ENCODE measurements at places on chromosomes 7 and 10.

GRCh38 chr7:73971322-73971703 is 56.7 kb upstream of the ELN start:
- DNase-seq = no peak

GRCh38 chr10:14608381-14609001 is 166.2 kb downstream of the FAM107B start:
- DNase-seq = no peak

GRCh38 chr10:17343118-17343517 is 111.3 kb downstream of the ST8SIA6 start:
- no peak for DNase-seq

- no peak for DNase-seq
These were observed 293.9 kb downstream of the TNS3 start for GRCh38 chr7:47288060-47288459.

GRCh38 chr7:105131033-105131656 is 117.1 kb downstream of the KMT2E start:
- no peak for DNase-seq

DNA sequence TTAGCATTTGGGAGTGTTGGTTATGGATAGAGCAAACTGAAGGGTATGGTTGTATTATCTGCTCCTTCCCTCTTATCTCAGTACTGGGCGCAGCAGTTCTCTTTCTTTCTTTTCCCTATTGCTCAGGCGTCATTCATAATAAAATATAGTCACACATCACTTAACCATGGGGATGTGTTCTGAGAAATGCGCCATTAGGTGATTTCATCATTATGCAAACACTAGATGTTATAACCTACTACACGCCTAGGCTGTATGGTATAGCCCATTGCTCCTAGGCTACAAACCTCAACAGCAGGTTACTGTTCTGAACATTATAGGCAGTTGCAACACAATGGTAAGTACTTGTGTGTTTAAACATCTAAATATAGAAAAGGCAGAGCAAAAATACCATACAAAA is 401.7 kb downstream of the EXOC4 start:
- no peak for DNase-seq

- no peak for DNase-seq
These were observed 123.8 kb upstream of the PDSS1 start for GRCh38 chr10:26573674-26574073.

DNA sequence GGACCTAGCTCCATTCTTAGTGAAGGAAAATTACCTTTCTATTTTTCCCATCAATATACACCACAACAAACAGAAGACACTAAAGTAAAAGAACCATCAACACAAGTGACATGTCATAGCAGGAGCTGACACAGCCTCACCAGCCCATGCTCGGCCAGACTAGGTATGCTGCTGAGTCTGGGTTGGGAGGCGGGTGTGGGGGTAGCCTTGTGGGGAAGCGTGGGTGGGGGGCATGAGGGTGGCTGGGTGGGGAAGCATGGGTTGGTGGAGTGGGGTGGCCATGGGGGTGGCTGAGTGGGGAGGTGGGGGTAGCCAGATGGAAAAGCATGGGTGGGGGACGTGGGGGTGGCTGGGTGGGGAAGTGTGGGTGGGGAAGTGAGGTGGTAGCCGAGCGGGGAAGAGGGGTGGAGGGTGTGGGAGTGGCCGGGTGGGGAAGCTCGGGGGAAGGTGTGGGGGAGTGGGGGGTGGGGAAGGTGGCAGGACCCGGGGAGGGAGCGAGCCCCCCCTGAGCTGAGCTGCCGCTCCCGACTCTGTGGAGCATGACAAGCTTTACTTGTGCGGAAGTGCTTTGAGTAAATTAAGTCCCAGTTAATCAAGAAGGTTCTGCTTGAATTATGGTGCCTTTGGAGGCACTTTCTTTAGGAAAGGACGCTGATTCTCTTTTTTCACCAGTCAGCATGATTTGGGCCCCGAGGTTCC is 294.6 kb upstream of the ZNF32 start:
- no peak for DNase-seq

DNA sequence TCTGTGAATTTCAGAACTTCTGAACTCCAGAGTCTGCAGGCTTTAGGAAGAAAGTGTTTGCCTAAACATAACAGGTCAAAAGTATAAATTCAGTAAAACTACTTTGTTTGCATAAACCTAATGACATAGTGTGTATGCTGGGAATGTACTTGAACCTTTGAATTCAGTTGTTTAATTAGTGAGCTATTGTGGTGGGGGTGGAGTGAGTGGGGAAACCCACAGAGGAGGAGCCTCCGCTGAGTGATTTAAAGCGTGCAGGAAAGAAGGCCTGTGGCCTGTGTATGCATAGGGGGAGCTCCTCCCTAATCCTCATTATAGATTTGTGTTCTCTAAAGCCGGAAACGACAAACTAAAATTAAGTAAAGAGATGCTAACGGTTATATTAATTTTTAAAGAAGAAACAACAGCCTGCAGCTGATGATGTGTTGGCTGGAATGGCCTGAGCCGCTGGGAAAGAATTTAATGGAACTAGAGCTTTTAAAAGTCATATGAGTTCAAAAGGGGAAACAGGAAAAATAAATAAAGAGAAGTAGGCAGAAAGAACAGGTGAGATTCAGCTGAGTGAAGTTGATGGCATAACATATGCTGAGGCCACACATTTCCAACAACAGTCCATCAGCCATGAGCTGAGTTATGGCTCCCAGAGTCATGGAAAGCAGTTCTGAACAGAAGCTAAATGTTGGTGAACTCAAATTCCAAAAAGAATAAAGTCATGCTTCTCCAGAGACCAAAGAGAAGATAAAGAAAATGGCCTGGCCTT is 595.0 kb downstream of the GRM8 start:
- no peak for DNase-seq

DNA sequence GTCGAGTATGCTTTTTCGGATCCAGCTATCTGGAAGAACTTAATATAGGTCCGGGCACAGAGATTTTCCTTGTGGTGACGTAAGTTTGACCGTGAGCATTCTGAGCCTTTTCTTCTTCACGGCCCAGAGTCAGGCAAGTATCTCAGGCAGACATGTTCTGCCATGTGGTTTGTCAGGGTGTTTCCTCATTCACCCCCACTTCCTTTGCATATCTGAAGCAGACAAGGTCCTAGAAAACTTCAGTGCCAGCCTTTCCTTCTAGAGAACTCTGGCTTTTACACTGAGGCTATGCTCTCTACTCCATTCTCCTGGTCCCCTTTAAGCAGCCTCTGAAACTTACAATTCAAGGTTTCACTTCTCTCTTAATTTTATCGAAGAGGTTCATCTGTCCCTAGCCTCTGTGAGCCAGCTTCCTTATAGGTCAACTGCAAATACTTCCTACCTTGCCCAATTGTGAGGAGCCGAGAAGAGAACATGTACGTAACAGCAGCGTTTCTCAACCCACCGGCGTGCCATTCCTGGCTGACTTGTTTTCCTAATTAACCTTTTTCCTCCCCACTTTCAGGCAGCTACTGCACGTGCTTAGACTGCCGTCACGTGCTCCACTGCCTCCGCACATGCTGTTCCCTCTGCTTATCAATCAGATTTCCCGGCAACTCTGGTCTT is 47.3 kb downstream of the CDCA7L start:
- no peak for DNase-seq

DNA sequence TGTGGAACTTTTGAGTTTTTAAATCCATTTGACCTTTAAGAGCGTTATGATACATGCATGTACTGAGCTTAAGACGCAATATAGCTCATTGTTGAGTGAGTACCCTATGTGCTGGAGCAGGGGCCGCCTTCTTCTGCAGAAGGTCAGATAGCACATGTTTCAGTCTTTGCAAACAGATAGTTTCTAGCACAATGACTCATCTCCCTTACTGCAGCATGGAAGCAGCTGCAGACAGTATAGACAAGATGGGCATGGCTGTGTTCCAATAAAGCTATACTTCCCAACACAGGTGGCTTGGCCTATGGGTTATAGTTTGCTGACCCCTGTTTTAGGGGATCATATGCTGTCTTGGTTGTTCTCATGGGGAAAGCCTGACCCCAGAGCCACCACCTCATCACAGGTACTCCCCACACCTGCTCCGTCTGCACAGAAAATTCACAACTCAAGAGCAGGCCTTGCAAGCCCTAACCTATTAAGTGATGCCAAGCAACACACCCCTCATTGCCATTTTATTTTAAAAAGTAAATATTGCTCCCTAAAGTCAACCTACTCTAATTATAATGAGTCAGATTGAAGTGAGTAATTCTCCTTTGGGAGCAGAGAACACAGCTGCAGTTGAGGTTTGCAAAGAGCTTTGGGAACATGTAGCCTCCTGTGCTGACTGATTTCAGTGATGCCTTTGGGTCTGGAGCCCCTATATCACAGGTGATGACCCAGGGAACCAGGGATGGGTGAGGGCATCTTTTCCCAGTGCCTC is 330.1 kb downstream of the PAXIP1 start:
- DNase-seq = peak; percentile 26

- DNase-seq = no peak
These were observed 14.6 kb upstream of the PWWP2B start for GRCh38 chr10:132382231-132382922.

DNA sequence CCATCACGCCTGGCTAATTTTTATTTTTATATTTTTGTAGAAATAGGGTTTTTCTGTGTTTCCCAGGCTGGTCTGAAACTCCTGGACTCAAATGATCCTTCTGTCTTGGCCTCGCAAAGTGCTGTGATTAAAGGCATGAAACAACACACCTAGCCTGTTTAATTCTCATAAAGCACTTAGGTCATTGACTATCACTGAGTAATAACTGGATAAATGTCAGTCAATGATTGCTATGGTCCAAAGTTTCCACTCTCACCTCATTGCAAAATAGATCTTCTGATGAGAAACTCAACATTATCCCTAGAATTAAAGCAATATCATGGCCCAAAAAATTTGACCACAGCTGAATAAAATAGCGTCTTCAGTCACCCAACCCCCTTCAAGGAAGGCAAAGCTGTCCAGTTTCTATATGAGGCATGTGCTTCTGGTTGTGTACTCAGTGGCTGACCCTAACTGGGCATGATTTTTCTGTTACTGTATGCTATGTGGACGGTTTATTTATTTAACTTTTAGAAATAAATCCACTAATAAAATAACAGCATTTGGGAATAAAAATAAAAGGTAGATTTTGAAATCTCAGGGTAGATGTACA is 86.5 kb upstream of the LRRN3 start:
- no peak for DNase-seq

GRCh38 chr7:44911911-44912310 is 26.6 kb upstream of the PURB start:
- DNase-seq = no peak

- DNase-seq = no peak
These were observed 73.2 kb upstream of the ST8SIA6 start for GRCh38 chr10:17527514-17528146.

DNA sequence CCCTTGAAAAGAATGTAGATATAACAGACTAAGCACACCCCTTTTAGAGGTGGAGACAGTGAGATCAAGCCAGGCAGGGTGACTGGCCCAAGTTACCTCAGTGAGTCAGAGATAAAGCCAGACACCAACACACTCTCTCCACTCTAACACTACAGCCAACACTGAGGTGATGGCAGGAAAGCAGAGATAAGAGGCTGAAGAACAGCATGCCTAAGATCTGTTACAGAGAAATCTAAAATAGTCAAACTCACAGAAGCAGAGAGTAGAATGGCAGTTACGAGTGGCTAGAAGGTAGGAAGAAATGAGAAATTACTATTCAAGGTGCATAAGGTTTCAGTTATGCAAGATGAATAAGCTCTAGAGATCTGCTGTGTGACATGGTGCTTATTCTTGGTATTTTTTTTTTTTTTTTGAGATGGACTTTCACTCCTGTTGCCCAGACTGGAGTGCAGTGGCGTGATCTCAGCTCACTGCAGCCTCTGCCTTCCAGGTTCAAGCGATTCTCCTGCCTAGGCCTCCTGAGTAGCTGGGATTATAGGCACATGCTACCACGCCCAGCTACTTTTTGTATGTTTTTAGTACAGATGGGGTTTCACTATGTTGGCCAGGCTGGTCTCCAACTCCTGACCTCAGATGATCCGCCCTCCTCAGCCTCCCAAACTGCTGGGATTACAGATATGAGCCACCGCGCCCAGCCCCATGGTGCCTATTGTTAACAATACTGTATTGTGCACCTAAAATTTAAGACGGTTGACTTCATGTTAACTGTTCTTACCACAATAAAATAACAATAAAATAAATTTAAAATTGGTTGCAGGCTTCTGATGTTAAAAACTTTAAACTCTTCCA is 28.7 kb downstream of the ICA1 start:
- no peak for DNase-seq

GRCh38 chr10:75632805-75633462 is 201.5 kb downstream of the LRMDA start:
- no peak for DNase-seq

- DNase-seq = no peak
These were observed 57.8 kb downstream of the INPP5F start for GRCh38 chr10:119783665-119784027.

GRCh38 chr7:55078465-55079372 is 59.9 kb downstream of the EGFR start:
- DNase-seq = no peak

DNA sequence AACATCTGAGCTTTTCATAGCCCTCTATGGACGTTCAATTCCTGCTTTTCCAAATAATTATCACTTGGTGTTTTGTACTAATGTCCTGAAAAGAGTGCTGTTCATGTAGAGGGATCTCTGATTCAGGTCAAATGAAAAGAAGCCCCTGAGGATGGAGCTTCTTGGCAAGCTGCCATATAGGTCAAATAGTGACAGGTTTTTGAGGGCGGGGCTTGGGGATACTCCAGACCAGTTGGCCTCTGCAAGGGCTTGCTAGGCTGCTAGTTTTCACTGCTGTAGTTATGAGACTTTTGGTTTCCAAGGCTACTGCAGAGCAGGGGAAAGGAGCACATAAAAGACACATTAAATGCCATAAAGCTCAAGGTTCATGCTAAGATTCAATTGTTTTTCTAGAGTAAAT is 257.2 kb upstream of the CACNA2D1 start:
- DNase-seq = peak; percentile 36

- no peak for DNase-seq
These were observed 335.2 kb upstream of the ZNF32 start for GRCh38 chr10:43983856-43984271.

- DNase-seq = no peak
These were observed 169.0 kb downstream of the SRPK2 start for GRCh38 chr7:105219771-105220160.

- DNase-seq = no peak
These were observed 11.0 kb downstream of the PRR15 start for GRCh38 chr7:29574659-29575058.

- no peak for DNase-seq
These were observed 80.4 kb upstream of the ANLN start for GRCh38 chr7:36309301-36309700.

DNA sequence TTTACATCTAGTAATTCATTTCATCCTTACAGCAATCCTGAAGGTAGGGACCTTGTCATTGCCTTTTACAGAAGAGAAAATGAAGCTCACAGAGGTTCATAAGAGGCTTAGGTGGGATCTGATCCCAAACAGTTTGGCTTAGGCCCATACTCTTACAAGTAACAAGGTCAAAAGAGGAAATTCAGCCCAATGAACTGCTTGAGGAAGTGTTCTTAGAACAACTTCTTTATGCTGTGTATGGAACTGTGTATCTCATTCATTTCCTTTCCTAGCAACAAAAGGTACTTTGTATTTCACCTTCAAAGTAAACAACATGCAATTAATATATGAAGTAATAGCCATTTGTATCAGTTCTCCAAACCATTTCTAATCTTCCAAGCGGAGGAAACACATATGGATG is 79.3 kb downstream of the AVL9 start:
- DNase-seq = no peak
